ENCODE measurements at places on chromosomes 12 and 14.

- DNase-seq, result peak; percentile 46
These were observed 121.2 kb downstream of the PTPRQ start for GRCh38 chr12:80565271-80565670.

- DNase-seq, result peak; percentile 43
These were observed 109.2 kb upstream of the FUT8 start for GRCh38 chr14:65303190-65303898.

DNA sequence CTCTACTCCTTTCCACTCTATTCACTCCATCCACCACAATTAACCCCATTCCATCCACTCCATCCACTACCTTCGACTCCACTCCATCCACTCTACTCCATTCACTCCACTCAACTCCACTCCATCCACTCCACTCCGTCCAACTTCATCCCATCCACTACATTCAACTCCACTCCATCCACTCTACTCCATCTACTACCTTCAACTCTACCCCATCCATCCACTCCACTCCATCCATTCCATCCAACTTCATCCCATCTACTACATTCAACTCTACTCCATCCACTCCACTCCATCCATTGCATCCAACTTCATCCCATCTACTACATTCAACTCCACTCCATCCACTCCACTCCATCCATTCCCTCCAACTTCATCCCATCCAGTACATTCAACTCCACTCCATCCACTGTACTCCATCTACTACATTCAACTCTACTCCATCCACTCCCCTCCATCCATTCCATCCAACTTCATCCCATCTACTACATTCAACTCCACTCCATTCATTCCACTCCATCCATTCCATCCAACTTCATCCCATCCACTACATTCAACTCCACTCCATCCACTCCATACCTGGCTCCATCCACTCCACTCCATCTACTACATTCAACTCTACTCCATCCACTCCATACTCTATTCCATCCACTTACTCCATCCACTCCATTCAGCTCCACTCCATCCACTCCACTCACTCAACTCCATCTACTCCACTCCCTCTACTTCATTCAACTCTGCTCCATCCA, 16.4 kb downstream of the HNF1A start:
- DNase-seq, result no peak

DNA sequence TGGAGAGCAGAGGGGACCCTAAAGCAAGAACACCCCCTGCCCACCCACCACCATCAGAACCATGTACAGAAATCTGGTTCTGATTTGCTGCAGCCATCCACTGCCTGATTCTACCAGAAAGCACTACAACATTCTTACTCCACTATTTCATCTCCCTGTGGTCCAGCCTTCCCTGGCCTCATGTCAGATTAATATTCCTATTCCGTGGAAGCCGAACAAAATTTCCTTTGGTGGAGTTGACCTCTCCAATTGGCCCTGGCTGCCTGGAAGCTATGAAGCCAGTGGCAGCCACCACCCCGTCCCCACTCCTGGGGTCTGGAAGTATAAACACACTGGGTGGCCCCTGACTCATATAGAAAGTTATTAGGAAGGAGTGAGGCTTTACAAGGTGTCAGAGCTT, 60.2 kb downstream of the ANO2 start:
- DNase-seq, result no peak

DNA sequence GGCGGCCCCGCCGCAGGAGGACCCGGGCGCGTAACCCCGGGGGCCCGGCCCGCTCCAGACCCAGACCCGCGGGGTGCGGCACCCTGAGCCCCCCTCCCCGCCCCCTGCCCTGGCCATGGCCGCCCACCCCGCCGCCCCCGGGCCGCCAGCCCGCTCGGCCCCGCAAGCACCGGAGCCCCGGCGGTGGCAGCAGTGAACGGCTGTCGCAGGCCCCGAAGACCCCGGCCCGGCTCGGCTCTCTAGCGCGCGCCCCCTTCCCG, 221 bp downstream of the MARCHF9 start:
- DNase-seq, result no peak

DNA sequence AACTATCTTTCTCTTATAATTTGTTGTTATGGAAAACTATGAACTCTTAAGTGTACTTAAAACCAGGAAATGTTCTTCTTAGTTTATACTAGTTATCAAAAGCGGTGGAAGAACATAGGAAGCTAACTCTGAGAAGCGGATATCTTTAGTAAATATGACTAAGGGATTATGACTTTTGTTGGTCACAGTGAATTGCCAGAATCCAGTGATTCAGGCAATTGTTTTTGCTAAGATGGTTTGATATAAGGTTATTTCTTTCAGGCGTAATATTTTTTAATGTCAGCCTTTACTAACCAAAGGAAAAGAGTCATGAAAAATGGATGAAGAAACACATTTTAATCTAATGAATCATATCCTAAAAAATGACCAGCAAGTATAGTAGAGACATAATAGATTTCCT, 473.5 kb downstream of the FOXG1 start:
- DNase-seq, result peak; percentile 91

DNA sequence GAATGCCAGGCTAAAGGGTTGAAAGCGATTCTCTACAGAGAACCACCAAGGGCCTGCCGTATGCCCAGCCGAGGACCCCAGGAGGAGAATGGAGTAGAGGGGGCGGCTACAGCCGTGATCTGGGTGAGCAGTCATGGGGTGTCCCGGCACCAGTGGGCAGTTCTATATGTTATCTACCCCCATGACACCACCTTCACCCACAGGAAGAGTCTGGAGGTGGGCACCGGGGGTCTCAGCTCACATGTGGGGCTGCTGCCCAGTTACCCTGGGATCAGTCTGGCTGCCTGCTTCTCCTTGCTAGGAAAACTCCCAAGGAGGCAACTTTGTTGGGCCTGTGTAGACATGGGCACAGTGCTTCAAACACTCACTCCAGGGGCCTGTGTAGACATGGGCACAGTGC, 99.4 kb downstream of the LGMN start:
- DNase-seq, result no peak

DNA sequence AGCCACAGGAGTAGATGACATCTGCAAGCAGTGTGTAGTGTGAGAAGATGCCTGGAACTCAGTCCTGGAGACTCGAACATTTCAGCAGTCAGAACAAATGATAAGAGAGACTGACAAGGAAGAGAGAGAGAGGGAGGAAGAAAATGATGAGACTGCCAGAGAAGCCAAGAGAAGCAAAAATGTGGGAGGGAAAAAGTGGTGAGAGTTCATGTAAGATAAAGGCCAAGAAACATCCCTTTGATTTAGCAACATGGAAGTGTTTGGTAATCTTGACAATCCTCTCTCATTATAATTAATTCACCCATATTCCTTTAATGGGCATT, 42.6 kb downstream of the LIMA1 start:
- peak; percentile 44 for DNase-seq

- DNase-seq, result peak; percentile 68
These were observed 38.7 kb upstream of the CRY1 start for GRCh38 chr12:107131832-107132616.

- DNase-seq, result no peak
These were observed 1.9 kb downstream of the EGLN3 start for GRCh38 chr14:33948869-33949408.

DNA sequence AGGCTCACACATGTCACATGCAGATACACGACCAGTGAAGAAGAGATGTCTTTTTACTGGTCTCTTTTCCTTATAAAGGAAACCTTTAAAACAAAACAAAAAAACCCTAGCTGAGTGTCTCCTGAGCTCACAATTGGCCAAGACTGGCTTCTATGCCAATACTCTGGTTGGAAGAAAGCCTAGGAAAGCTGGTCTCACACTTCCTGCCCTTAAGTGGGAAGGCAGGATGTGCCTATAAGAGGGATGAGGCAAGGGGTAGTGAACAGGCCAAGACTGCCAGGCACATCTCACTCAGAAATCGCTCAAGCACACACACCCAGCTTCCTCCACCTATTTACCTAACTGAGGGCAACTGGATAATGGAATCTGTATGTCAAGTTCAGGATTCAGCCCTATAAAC, 50.0 kb downstream of the SOCS2 start:
- DNase-seq, result peak; percentile 90

DNA sequence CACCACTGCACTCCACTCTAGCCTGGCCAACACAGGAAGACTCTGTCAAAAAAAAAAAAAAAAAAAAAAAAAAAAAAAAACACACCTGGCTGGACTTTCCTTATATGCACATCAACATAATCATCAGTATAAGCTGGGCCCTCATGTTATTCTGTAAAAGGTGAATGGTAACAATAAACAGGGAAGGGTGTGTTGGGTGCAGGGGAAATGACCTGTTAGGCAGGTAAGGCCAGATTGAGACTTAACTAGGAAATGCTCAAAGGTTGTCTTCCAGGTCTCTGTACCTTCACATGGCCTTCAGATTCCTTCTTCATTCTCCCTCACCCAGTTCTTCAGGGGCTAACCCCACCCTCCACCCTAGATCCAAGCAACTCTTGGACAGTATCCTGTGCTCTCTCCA, 47.5 kb downstream of the ESR2 start:
- DNase-seq, result no peak

DNA sequence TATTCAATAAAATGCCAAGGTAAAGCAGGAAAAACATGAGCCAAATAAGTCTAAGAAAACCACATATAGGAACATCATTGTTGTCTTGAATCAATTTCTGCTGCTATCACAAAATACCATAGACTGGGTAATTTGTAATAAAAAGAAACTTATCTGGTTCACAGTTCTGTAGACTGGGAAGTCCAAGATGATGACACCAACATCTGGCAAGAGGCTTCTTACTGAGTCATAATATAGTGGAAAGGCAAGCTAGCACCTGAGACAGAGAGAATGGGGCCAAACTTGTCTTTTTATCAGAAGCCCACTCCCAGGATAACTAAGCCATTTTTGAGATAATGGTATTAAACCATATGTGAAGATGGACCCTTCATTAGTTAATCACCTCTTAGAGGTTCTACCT, 975.9 kb downstream of the FLRT2 start:
- DNase-seq, result no peak

DNA sequence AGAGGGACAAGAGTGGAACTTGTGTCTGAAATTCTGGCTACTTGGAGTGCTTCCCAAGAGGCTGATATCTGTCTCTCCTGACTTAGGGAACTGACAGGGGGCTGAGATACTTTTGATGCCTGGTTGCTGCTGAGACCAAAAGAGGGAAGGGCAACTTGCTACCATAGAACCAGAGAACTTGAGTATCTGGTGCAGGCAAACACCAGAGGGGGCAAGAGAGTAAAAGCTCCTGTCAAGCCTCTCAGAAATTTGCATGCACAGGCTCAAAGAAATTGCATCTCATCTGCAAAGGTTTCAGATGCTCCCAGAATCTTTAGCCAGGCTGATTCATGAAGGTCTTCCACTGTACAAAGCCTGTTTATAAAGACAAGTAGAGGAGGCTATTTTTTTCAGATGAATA, 391.3 kb upstream of the FOXG1 start:
- no peak for DNase-seq

DNA sequence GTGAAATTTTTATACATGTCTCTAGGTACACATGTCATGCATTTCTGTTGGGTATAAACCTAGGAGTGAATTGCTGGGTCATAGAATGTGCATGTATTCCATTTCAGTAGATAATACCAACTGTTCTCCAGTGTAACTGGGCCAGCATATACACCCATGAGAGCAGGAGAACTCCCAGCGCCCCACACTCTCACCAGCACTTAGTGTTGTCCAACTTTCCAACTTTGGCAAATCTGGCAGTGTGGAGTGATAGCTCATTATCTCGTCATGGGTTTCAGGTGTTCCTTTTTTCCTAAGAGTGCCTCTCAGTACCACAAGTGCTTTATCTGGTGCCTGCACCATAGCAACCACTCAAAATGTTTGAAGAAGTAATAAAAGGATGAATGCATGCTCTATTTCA, 40.1 kb downstream of the NGB start:
- no peak for DNase-seq

GRCh38 chr14:60965402-60965801, 15.5 kb downstream of the TRMT5 start:
- peak; percentile 67 for DNase-seq

- peak; percentile 34 for DNase-seq
These were observed 24.8 kb upstream of the GPR68 start for GRCh38 chr14:91269076-91269991.

DNA sequence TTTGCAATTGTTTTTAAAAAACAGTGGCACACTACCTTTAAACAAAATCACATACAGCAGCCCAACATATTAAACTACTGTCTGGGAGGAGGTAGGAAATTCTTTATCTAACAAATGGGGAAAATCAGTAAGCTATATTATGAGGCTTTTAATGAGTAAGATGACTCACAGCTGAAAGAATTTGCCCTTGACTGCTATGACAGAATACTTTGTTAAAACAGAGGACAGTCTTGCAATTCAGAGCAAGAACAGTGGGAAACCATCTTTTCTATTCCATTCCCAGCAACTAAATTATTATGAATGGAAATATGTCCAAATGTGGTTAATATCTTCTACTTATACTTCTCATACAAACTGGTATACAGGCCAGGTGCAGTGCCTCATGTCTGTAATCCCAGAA, 49.2 kb upstream of the SGPP1 start:
- peak; percentile 81 for DNase-seq

GRCh38 chr12:19959353-19959752, 409.0 kb upstream of the PDE3A start:
- DNase-seq, result peak; percentile 72

- no peak for DNase-seq
These were observed 187.4 kb upstream of the PRMT8 start for GRCh38 chr12:3303410-3304136.

- DNase-seq, result peak; percentile 78
These were observed 27.1 kb upstream of the LUM start for GRCh38 chr12:91138337-91138920.

GRCh38 chr12:18476861-18477260, 215.5 kb downstream of the PIK3C2G start:
- peak; percentile 17 for DNase-seq

GRCh38 chr12:49790741-49791555, 37.3 kb downstream of the NCKAP5L start:
- DNase-seq, result no peak

GRCh38 chr12:104710940-104711689, 247.0 kb downstream of the SLC41A2 start:
- DNase-seq, result peak; percentile 89

GRCh38 chr14:95068080-95068479, 89.2 kb downstream of the DICER1 start:
- DNase-seq, result no peak

GRCh38 chr12:52699960-52700359, 3.4 kb downstream of the KRT77 start:
- no peak for DNase-seq

DNA sequence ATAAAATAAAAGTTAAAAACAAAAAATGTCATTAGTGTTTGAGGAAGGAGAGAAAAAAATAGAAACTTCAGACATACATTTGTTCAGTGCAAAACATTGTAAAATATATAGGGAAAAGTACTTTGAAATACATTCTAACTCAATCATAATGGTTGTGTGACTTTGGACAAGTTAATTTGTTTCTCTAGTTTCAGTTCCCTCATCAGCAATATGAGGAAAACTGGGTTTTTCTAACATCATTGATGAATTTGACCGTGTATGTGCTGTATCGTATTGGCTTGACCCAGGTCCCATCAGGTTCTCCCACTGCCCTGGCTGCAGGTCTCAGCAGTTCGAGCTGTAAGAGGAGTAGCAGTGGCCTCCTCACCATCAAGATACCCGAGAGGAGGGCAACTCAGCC, 173.9 kb upstream of the ATF7IP start:
- DNase-seq, result no peak

GRCh38 chr14:45089813-45090212, 5.9 kb downstream of the PRPF39 start:
- DNase-seq, result peak; percentile 43
